ENCODE measurements at places on chromosomes 4 and X.

- no peak for DNase-seq
These were observed 16.3 kb upstream of the ESX1 start for GRCh38 chrX:104270916-104271512.

- no peak for DNase-seq
These were observed 16.2 kb downstream of the POU4F2 start for GRCh38 chr4:146654687-146655520.

- DNase-seq: no peak
These were observed 26.3 kb upstream of the PDS5A start for GRCh38 chr4:40003986-40004385.

- no peak for DNase-seq
These were observed 394.5 kb upstream of the FAT1 start for GRCh38 chr4:187118166-187118565.

DNA sequence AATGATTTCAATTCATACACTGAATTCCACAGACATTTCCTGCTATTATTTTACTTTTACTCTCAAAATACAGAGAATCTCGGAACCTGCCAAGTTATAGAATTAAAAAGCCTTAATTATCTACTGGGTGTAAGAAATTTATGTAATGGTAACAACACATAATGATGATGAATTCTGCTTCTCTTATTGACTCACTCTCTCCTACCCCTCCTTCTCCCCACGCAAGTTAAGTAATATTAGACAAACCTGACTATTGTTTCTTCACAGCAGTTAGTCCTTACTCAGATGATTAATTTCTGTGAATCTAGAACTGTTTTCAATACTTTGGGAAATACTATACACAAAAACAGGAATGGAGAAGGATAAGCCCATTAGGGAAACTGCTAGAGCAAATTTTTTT, 762.0 kb downstream of the CCSER1 start:
- DNase-seq: no peak

GRCh38 chr4:142883040-142883832, 37.1 kb upstream of the INPP4B start:
- no peak for DNase-seq

DNA sequence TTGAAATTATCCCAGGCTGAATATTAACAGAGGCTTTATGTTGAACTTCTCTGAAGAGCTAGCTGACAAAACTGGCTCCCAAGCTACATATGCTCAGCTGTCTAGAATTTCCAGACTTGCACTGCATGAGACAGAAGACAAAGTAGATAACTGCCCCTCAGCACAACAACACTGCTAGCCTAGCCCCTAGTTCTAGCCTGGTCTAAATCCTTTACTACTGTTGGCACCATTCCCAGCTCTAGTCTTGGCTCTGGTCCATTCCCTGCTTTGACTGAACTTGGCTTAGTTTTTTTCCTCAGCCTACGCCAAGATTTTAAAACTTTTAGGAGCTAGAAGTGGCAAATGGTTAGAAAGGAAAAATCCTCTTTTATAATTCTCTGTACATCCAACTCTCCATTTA, 7.6 kb upstream of the OPHN1 start:
- no peak for DNase-seq

All from stimulated activated CD8-positive, alpha-beta memory T cell treated with anti-CD3 and anti-CD28 coated beads, Interleukin-4, amount 100 ng/mL, for 4 hours (primary cell).